ENCODE measurements at places on chromosomes 5 and 9.

GRCh38 chr5:132368186-132368585 lies 1.3 kb upstream of the SLC22A5 start:
- no peak for DNase-seq

DNA sequence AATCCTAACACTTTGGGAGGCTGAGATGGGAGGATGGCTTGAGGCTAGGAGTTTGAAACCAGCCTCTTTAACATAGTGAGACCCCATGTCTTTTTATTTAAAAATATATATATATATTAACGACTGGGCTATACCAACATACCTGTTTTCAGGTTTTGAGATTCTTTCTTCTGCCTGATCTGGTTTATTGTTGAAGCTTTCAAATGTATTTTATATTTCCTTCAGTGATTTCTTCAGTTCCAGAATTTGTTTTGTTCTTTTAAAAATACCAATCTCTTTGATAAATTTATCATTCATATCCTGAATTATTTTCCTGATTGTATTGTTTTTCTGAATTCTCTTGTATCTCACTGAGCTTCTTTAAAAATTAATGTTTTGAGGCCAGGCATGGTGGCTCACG lies 31.2 kb downstream of the OGN start:
- DNase-seq: no peak

GRCh38 chr5:123701511-123702200 lies 189.7 kb downstream of the CSNK1G3 start:
- no peak for DNase-seq

DNA sequence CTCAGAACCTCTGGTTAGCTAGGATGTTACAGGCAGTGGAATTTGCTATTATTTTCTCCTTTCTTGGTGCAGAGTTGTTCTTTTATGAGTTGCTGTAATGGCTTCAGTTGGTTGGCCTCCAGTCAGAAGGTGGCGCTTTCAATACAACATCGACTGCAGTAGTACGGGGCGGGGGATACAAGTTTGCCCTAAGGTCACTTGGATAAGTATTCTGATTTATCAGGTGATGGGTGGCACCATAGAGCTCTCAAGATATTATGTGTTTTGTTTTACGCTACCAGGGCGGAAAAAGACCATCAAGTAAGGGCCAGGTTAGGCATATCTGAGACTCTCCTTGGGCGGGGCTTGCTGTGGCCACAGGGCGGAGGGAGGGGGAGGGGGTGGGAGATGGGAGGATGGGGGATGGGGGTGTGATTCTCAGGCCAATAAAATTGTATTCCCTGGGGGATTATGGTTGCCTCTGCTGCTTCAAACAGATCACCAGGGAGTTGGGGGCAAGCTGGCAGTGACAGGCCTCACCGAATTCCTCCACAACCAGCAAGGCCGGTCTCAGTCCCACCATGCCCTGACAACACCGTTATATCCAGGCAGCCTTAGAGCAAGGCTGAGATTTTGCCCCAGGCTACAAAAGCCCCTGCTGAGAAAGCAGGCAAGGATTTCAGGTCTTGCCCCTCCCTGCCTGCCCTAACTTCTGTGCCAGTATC lies 15.9 kb upstream of the RNF38 start:
- DNase-seq: no peak

DNA sequence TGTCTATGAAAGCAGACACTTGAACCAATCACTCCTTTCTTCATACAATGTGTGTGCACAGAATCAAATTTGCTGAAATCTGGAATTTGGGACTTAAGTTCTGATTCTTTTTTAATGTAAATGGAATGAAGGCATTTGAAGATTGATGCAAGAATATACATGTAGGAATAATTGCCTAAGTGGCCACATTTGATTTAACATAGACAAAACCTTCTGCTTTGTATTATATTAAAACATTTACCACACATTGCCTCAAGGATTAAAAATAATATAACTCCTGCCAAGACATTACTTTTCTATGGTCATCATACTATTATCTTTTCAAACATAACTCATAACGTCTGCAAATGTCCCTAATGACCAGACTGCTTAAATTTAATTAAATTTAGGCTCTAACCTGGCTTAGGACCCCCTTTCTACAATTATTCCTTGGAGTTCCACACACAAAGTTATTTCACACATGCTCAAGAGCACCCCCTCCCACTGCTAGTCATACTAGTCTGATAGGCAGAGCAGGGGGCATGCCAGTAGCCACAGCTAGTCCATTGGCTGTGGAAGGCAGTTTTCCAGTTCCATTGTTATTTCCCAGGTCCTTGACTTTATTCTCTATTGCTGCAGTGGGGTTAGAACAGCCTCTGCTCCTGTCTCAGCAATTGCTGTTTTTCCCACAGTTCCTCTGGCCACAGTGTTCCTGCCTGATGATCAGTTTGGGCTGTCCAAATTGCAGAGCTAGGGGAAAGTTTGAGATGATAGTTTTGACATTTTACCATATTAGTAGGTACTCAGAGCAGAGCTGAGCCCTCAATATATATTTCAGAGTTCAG lies 360.6 kb upstream of the GRAMD2B start:
- DNase-seq: no peak

GRCh38 chr5:16750445-16750844 lies 133.6 kb upstream of the RETREG1 start:
- DNase-seq: no peak

DNA sequence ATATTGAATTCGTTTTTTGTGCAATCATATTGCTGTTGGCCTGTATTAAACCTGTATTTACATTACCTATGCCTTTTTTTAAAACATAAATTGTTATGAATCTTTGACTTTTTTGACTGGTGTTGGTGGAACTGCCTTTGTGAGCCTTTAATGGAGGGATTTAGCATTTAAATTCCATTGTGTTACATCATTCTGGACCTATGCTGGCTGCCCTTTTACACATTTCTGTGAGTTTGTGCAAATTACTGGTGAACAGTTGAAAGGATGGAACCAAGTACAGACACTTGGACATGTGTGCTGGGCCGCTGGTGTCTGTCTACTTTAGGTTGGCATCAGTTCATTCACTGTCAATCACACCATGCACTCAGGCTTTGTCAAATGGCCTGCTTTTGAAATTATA lies 3.4 kb downstream of the SNX18 start:
- no peak for DNase-seq

DNA sequence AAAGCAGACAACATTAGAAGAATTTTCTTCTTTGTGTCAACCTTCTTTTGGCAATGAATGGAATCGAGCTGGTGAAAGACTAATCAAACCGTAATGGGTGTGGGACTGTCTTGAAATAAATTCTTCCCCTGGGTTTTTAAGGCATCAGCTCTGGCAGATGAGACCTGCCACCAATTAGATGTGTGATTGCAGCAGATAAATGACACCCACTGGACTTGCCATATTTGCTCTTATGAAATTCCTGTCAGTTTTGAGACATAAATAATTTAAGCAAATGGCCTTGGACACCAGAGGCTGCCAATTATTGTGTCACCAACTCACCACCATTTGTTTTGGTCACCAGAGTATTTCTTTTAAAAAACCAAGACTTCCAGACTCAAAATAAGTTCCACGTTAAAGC lies 135.9 kb upstream of the RGMB start:
- no peak for DNase-seq

- no peak for DNase-seq
Measured at GRCh38 chr5:130289132-130290088, 385.1 kb downstream of the CHSY3 start.

- DNase-seq: no peak
Measured at GRCh38 chr9:135662758-135663450, at the start of gene LCN9. LCN9 (plus strand) TSS chr9:135663309; CDS start chr9:135663322, 13 bp downstream.

DNA sequence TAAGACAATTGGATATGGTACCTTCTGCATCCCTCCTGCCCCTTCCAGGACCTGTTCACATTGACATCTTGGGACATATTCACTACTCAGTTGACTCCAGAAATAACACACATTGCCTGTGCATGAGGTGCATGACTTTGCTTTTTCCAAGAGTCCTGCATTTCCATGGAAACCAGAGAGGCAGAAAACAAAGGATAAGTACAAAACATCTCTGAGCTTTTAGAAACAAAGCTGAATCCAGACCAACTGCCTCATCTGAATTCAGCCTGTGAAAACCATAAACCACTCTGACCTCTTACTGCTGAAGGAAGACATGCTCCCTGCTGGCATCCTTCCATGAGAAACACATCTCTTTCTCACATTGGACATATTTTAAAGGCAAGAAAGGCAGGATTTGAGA lies 695.1 kb downstream of the TAF11L14 start:
- DNase-seq: no peak

DNA sequence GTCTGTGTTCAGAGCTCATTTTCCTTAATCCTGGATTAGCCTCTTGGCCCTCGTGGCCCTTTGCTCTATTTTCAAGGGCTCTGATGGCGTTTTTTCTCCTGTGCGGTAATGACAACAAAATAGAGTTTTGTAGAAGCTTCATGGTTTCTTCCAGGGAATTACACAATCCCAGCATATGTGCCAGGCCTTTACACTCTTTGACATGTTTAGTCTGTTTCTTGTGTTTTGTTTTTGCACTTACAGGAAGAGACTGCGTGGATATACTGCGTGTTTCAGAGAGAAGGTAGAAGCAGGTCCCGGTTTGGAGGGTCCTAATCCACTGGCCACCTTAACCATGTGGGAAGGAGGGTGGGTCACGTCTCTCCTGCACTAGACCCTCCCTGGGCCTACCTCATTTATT lies 400.2 kb upstream of the IRX4 start:
- no peak for DNase-seq

GRCh38 chr9:129549684-129550083 lies 71.2 kb downstream of the C9orf50 start:
- DNase-seq: no peak

DNA sequence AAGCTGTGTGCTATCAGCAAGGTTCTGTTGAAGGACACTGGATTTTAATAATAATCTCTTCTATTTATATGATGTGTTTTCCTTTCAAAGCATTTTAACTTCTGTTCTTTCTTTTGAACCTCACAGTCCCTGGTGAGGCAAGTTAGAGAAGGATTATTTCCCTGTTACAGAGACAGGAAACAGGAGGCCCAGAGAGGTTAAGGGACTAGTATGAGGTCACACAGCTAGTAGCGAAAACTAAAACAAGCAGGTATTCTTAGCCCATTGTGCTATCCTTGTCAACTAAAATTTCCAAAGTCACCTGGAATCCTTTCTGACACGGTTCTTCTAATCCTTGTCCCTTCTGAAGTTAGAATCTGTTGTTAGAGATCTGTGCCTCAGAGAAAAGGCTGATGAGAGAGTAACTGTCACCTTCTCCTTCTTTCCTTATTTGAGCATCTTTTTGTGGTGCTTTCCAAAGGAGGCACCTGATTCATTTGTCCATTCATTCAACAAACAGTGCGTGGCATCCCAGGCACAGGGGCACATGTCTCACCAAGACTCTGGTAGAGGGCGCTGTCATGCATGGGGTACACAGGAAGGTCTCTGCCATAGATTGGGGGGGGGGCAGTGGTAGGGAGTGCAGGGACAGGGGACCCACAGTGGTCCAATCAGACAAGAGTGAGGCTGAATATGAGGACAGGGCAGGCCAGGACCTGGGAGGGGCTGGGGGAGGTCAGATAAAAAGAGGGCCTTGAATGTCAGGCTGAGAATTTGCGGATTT lies 61.5 kb downstream of the CRB2 start:
- DNase-seq: no peak

DNA sequence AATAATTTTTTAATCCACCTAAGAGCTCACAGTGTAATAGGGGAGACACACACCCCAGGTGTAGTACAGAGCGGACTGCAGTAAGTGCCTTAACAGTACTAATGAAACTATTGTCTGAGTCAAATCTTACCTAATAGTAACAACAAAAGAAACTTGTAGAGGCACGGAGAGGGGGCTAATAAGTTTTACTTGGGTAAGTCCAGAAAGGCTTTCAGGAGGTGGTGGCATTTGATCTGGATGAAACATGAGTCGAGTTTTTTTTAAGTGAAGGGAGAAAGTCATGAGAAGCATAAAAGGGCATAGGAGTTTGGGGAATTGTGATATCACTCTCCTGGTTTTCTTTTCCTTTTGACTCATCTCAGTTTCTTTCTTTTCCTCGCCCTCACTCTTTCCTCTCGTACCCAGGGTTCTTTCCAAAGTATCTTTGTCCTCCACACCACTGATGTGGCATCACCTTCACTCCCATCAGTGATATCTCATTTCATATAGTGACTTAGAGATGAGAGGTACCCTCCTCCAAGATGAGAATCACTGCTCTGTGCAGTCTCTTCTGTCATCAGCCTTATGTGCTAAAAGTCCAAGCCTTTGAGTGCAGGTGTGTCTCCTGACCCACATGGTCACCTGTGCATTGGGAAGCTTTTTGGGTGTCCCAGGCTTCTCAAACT lies 2.0 kb downstream of the CTNNA1 start:
- DNase-seq: no peak

DNA sequence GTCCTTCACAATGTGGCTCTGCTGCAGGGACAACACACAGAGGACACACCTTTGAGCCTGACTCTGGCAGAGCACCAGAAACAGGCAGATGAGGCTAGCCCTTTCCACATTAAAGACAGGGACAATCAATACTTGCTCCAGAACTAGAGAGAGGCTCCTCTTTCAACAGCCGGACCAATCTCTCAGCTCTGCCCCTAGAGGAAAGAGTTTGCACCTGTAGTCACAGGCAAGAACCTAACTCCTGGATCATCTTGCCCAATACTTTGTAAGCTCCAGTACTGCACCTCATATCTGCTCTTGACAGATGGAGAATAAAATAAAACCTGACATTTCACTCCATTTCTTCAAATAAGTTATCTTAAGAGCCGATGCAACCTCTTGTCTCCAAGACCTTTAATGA lies 52.1 kb downstream of the EPB41L4A start:
- no peak for DNase-seq

DNA sequence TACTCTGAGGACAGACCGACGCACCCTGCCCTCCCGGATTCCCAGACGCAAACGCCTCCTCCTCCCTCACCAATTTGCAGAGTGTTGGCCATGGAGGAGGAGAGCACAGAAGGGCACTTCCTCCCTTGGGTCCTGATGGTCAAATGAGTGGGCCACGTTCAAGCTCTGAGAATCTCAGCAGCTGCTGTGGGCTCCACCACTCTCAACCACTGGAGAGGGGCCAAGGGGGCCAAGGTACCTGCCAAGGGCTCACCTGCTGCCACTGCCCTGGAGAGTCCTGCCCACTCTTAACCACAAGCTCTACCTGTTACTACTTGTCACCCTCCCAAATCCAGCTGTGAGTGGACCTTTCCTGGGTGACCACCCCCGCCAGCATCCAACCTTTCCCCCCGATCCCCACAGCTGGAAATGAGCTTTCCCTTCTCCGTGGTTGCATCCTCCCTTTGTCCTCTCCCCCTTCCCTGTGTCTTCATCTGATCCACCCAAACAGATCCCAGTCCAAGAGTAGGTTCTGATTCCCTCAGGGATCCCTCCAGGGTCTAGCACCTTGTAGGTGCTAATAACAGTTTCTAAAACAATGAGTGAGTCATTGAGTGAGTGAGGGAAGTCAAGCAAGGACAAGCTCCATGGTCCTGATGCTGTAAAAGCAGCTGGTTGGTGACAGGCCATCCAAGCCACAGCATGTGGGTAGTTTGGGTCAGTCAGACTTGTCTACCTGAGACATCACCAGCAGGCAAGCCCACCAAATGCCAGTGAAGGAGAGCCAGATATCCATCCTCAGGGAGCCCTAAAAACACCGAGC lies 69.7 kb downstream of the FAM114A2 start:
- no peak for DNase-seq

DNA sequence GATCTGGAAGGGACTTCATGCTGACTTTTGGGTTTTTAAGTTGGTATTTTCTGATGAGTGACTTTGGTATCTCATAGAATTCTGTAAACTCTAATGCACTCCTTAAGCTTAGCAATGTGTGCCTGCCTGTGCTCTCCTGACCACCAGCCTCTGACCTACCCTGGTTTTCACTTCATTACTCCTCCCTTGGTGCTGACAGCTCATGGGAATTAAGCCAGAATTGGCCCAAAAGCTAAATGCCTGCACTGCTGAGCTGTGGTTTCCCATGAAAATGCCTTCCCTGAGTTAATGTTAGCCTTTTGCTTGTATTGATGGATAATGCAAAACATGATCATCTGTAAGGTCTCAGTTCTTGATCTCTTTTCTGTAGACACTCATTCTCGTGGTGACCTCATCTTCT lies 308.0 kb downstream of the DOCK8 start:
- no peak for DNase-seq
